ENCODE measurements at places on chromosomes 3 and 15.
A peak's percentile ranks its signal among the peaks of the same experiment; 100 is the strongest.

- no peak for DNase-seq
These were observed 424.9 kb upstream of the ZNF385D start for GRCh38 chr3:22175947-22176346.

- no peak for DNase-seq
These were observed 354.9 kb upstream of the ATP11B start for GRCh38 chr3:182438398-182438797.

- DNase-seq: no peak
These were observed 67.7 kb upstream of the ROPN1 start for GRCh38 chr3:124059580-124059979.

DNA sequence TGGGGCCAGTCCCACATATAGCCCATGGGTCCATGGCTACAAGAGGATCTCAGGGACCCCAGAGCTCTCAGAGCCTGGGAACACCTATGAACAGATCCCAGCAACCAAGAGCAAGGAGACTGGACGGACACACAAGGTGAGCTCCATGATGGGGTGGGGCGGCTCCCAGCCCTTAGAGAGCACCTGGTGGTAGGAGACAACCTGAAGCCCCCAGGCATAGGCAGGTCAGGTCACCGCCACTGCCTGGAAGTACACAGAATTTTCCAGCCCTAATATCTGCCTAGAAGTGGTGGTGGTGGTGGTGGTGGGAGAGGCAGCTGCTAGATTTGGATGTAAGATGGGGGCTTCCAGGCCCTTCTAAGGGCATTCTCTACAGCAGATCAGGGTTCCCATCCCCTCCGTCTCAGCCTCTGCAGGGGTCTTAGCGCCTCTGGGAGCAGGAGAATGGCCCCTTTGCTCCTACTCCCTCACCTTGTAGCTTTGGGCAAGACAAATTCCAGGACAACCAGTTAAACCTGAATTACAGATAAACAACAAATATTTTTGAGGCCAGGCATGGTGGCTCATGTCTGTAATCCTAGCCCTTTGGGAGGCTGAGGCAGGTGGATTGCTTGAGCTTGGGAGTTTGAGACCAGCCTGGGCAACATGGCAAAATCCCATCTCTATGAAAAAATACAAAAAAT is 9.2 kb downstream of the SH2D7 start:
- no peak for DNase-seq

DNA sequence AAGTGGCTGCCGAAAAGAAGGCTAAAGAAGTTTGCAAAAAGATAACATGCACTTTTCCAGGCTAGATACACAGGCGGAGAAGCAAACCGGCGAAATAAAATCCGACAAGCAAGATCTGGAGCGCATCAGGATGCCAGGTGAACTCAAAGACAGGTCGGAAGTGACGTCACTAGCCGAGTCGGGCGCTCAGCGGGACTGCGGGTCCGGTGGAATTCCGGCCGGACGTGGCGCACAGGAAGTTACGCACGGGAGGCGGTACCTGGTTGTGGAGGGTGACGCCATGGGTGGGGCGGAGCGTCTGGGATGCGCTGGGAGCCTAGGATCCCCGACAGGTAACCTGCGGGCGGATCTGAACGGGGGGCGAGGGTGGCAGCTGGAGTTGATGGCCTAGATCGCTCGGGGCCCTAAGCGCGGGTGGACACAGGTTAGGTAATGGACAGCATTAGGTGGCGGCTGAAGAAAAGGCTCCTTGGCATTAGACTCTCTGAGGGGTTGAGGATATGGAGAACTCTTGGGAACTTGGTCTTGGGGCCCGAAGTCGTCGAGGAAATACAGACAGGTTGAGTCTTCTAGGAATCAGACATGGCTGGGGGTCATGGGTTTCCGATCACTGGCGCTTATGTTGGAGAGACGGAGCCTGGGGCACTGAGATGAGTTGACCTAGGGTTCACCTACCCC is 29.0 kb upstream of the EHHADH start:
- DNase-seq: peak; percentile 88

GRCh38 chr3:125318871-125319270 is 56.3 kb downstream of the ZNF148 start:
- DNase-seq: no peak

DNA sequence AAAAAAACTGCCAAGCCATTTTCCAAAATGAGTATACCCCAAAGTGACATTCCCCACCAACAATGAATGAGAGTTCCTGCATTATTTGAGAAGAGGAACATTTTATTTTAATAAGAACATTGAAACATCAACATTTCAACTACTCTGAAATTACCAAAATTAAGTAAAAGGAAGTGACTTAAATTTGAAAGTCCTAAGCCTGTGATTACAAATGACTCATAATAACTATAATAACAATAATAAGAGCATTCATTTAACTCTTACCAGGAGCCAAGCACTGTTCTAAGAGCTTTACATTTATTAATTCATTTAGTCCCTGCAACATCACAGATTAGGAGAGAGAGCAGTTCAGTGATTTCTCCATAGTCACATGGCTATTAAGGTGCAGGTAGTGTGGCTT is 32.4 kb downstream of the LRRC28 start:
- DNase-seq: no peak

GRCh38 chr3:60752809-60753208 is 498.4 kb downstream of the FHIT start:
- no peak for DNase-seq

DNA sequence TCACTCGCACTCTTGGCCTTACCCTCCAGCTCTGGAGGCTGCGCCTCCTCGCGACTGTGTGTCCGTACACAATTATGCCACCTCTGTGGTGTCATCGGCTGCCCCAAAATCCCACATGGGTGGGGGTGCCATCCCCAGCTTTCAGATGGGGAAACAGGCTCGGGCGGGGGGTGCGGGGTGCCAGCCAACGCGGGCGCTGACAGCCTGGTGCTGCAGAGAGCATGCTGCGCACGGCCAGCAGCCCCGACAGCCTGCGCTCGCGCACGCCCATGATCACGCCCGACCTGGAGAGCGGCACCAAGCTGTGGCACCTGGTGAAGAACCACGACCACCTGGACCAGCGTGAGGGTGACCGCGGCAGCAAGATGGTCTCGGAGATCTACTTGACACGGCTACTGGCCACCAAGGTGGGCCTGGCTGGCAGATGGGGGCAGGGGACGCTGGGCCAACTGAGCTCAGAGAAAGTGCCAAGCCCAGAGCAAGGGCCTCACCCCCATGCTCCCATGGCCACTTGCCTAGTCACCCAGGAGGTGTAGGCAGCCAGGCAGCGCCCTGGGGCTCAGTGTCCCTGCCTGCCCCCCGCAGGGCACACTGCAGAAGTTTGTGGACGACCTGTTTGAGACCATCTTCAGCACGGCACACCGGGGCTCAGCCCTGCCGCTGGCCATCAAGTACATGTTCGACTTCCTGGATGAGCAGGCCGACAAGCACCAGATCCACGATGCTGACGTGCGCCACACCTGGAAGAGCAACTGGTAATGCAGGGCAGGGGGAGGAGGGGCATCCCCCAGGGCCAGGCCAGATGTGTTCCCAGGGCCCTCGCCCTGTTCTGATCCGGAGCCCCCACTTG is 47.0 kb downstream of the PLXNA1 start:
- no peak for DNase-seq

- no peak for DNase-seq
These were observed 9.7 kb downstream of the ETV5 start for GRCh38 chr3:186099178-186099577.

DNA sequence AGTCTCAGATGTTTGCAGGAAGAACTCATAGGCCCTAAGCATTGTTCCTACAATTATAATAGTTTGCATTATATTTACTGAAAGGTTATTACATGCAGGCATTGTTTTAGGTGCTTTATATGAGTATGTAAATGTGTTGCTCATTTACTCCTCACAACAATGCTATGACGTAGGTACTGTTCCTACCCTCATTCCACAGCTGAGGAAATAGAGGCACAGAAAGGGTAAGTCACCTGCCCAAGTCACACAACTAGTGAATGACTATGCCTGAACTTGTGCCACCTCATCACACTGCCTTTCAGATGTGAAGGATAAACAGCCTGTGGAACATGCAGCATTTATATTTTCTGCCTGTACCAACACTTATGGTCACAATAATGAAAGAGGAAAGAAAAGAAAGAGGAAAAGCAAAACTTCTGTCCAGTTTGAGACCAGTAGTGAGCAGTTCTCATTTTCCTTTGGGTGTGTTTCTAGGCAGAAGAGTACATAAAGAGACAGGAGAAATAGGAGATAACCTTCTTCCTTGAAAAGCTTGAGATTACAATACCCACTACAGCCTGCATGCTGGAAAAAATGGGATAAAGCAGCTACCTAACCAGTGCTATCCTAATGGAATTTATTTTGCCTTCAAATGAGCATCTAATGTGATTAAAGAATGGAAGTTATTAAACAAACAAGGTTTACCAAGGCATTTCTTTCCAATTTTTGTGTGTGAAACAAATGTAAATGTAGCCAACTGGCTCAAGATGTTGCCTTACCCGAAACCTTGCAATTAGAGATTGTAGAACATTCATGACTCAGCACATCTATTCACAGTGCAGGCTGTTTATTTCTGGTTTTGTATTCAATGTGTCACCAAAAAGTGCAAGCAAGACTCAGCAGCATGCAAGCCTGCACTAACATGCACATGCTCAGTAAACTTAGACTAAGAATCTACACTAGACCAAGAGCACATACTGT is 20.5 kb upstream of the ENTPD3 start:
- no peak for DNase-seq

DNA sequence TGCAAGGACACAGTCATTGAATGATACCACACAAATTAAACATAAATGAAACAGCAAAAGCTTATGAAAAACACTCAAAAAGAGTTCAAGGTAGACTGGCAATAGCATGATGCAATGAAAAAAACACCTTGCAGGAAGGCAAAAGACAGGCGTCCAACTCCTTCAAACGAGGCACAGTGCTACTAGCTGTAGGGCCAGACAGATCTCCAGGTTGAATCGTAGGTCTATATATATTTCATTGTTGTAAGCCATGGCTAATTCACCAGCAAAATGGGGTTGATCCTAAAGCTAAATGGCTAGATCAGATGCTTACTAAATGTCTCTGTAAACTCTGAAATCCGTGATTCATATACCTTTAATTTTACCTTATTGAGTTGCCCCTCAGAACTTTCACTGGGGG is 94.2 kb downstream of the THRB start:
- DNase-seq: no peak

DNA sequence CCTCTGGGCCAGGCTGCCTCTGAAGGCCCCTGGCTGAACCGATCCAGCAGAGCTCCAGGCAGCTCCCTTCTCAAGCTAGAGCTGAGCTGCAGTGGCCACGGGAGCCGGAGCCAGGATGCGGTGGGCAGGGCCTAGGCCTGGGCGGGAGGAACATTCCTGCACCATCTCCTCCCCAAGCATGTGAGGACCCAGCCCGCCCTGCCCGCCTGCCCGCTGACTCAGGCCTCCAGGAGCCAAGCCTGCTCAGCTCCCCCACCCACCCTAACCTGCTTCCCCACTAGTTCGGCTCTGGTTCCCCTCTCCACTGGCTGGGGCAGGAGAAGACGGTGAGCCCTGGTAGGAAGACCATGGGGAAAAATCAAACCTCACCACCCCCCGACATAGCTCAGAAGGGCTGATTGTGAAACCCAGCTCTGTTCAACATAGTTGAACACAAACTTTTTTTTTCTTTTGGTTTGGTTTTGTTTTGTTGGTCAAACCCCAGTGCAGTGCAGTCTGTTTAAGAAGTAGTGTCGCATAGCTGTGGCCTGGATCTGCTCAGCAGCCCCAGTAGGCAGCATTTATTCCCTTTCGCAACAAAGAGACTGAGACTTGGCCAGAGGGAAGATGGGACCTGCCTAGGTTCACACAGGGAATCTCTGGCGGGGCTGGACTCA is 13.5 kb downstream of the SNX33 start:
- no peak for DNase-seq

DNA sequence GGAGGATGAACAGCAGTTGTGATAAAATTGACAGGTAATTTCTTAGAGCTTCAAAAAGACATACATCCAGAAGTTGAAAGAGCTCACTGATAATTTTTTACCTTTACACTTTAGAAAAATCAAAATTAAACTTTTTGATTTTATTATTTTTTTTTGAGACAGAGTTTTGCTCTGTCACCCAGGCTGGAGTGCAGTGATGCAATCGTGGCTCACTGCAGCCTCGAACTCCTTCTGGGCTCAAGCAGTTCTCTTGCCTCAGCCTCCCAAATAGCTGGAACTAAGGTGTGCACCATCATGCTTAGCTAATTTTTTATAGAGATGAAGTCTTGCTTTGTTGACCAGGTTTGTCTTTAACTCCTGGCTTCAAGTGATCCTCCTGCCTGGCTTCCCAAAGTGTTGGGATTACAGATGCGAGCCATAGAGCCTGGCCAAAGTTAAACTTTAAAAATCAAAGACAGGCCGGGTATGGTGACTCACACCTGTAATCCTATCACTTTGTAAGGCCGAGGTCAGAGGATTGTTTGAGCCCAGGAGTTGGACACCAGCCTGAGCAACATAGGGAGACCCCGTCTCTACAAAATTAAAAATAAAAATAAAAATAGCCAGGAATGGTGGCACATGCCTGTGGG is 21.7 kb downstream of the PLA2G4F start:
- DNase-seq: no peak

DNA sequence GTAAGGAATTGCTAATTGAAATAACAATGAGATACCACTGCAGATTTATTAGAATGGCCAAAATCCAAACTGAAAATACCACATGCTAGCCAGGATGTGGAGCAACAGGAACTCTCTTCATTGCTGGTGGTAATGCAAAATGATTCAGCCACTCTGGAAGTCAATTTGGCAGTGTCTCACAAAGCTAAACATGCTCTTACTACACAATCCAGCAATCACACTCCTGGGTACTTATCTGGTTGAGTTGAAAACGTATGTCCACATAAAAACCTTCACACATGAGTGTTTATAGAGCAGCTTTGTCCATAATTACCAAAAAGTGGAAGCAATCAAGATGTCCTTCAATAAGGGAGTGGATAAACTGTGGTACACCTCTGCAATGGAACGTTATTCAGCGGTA is 113.3 kb downstream of the SMAD6 start:
- DNase-seq: no peak

DNA sequence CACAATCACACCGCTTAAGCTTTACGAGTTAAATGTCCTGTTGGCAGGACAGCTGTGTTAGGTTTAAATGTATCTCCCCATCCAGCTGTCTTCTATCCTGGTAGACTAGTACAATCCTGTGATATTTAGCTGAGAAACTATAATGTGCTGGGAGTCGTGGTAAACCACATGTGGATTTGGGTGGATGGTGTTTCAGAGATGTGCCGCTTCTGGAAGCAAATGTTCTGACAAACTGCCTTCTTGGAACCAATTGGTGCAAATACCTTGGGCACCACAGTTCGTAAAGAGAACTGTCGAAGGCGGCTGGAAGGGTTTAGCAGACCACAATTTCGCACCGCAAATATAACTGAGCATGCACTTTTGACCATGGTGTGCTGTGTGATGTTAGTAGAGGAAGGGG is 15.0 kb downstream of the SCG5 start:
- no peak for DNase-seq

- DNase-seq: no peak
These were observed 110.4 kb downstream of the OTOL1 start for GRCh38 chr3:161607056-161607455.

DNA sequence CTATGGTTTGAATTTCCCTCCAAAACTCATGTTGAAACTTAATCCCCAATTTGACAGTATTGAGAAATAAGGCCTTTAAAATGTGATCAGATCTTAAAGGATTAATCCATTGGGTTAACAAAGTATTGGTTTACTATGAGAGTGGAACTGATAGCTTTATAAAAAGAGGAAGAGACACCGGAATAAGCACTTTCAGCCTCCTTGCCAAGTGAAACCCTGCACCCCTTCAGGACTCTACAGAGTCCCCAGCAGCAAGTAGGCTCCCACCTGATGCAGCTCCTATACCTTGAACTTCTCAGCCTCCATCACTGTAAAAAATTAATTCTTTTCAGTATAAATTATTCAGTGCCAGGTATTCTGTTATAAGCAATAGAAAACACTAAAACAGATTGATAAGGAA is 348.3 kb downstream of the CGGBP1 start:
- DNase-seq: no peak

All from stimulated activated CD4-positive, alpha-beta T cell treated with anti-CD3 and anti-CD28 coated beads, Interleukin-1b, Interleukin-23, amount 100 ng/mL, for 1 hour (primary cell).